CD4-positive, alpha-beta T cell (primary cell): ENCODE measurements at places on chromosomes 4 and X. TPM values are rescaled to one million over a fixed set of nuclear protein-coding genes. Genes with fewer than 3 reads are reported as not detected.

DNA sequence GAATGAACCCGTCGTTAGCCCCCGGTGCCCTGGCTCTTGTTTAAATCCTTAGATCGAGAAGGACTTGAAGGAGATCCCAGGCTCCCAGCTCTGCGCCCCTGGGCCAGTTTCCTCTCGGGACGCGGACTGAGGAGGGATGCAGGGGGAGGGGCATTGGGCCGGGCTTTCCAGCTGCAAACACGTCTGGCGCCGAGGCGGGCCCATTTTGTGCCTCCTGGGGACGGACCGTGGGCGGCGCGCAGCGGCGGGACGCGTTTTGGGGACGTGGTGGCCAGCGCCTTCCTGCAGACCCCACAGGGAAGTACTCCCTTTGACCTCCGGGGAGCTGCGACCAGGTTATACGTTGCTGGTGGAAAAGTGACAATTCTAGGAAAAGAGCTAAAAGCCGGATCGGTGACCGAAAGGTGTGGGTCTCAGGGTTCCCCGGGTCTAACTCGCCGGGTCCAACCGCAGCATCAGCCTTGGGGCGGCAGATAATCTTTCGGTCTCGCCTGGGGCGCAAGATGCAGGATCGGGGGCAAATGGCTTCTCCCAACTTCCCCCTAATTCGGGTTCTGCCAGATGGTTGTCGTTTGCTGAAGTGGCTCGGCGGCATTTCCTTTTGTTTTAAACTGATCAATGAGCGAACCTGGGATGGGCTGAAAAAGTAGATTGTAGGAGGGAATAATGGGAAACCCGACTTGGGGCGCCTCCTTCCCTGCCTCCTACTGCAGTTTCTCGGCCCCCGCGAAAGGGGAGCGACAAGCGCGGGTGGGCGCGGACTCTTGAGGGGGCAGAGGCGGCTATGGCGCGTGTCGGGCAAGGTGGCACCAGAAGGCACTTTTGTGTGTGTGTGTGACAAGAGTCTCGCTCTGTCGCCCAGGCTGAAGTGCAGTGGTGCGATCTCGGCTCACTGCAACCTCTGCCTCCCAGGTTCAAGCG lies 2.9 kb downstream of the PDGFRA start:
- H3K36me3 ChIP-seq: no peaks in the 10 kb centered on the region
- H3K4me1 ChIP-seq: peaks cover 44% of the 10 kb centered on the region
- DNase-seq: no peak
- peaks cover 60% of the 10 kb centered on the region for H3K27me3 ChIP-seq

The FUNDC1 gene
- total RNA-seq: 5.4 TPM

The XAGE1A gene
- total RNA-seq: not detected

DNA sequence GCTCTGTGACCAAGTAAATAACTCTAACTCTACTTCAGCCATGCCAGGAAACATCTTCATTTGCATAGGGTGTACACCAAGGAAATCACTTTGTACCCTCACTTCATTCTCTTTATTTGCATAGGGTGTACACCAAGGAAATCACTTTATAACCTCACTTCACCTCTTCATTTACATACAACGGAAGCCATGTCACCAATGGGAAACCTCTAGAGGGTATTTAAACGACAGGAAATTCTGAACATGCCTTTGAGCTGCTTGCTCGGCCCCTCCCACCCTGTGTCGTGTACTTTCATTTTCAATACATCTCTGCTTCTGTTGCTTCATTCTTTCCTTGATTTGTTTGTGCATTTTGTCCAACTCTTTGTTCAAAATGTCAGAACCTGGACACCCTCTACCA lies 848.1 kb upstream of the FRG1 start:
- no peak overlapping the region for H3K27ac ChIP-seq
- no peaks in the 10 kb centered on the region for H3K27me3 ChIP-seq
- H3K4me1 ChIP-seq: no peaks in the 10 kb centered on the region
- no peak for DNase-seq
- H3K4me3 ChIP-seq: no peak overlapping the region
- H3K36me3 ChIP-seq: no peaks in the 10 kb centered on the region

The DOK7 gene
- total RNA-seq: not detected

- no peak for DNase-seq
- H3K36me3 ChIP-seq: no peaks in the 10 kb centered on the region
- peaks cover 83% of the 10 kb centered on the region for H3K27me3 ChIP-seq
- H3K27ac ChIP-seq: no peak overlapping the region
Measured at GRCh38 chr4:84496706-84497503, 2.2 kb downstream of the NKX6-1 start.

DNA sequence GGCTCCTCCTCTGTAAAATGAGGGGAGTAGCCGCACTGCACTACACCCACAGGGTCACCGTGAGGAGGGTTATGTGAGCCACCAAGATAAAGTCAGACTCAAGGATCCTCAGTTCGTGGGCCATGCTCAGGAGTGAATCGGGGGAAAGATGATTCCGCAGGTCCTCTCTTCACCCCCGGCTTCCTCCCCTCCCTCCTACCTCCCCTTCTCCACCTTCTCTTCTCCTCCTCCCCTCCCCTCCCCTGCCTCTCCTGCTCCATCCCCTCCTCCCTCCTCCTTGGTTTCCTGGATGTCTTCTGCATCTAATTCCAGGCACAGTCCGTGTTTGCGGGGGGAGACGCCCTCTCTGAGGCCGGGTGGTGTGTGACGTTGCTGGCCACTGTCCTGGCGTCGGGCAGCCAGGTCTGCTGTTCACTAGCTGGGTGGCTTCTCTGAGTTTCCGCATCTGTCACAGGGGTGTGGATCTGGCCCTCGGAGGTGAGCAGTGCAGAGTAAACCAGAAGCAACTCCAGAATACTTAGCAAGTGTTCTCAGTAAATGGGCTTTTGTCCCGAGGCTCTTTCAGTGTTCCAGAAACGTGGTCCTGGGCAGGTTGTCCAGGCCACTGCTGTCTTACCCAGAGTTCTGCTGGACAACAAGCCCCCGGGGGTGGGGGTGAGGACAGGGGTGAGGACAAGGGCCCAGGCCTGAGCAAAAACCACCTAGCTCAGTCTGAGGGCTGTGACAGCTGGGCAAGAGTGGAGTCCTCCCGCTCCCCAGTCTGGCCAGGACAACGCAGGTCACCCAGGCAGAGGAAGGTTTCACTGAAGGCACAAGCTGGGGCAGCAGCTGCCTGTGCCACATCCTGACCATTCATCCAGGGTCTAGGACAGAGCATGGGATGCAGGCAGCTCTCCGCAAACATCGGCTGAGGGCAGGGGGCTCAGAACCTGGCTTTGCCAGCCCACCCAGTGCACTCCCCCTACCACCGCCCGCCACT lies 92.4 kb downstream of the PPP2R2C start:
- no peaks in the 10 kb centered on the region for H3K36me3 ChIP-seq
- no peak overlapping the region for H3K4me3 ChIP-seq
- no peak for DNase-seq
- H3K27me3 ChIP-seq: peaks cover 3% of the 10 kb centered on the region
- no peak overlapping the region for H3K27ac ChIP-seq

- no peak overlapping the region for H3K27ac ChIP-seq
- peaks cover 40% of the 10 kb centered on the region for H3K4me1 ChIP-seq
- no peak for DNase-seq
- no peak overlapping the region for H3K4me3 ChIP-seq
- no peaks in the 10 kb centered on the region for H3K36me3 ChIP-seq
- peaks cover 9% of the 10 kb centered on the region for H3K27me3 ChIP-seq
Measured at GRCh38 chr4:56650262-56651055, 30.6 kb downstream of the HOPX start.

The TENM3 gene
- total RNA-seq: not detected

DNA sequence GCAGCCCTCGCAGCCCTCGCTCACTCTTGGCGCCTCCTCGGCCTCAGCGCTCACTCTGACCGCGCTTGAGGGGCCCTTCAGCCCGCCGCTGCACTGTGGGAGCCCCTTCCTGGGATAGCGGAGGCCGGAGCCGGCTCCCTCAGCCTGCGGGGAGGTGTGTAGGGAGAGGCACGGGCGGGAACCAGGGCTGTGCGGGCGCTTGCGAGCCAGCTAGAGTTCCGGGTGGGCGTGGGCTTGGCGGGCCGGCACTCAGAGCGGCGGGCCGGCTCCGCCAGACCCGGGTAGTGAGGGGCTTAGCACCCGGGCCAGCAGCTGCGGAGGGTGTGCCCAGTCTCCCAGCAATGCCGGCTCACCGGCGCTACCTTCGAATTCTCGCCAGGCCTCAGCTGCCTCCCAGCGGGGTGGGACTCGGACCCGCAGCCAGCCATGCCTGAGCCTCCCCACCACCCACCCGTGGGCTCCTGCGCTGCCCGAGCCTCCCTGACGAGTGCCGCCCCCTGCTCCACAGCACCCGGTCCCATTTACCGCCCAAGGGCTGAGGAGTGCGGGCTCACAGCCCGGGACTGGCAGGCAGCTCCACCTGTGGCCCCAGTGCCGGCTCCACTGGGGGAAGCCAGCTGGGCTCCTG lies 1.4 kb upstream of the AADAT start:
- no peak overlapping the region for H3K4me3 ChIP-seq
- peaks cover 9% of the 10 kb centered on the region for H3K27me3 ChIP-seq
- H3K4me1 ChIP-seq: peaks cover 6% of the 10 kb centered on the region
- H3K36me3 ChIP-seq: no peaks in the 10 kb centered on the region
- DNase-seq: no peak

DNA sequence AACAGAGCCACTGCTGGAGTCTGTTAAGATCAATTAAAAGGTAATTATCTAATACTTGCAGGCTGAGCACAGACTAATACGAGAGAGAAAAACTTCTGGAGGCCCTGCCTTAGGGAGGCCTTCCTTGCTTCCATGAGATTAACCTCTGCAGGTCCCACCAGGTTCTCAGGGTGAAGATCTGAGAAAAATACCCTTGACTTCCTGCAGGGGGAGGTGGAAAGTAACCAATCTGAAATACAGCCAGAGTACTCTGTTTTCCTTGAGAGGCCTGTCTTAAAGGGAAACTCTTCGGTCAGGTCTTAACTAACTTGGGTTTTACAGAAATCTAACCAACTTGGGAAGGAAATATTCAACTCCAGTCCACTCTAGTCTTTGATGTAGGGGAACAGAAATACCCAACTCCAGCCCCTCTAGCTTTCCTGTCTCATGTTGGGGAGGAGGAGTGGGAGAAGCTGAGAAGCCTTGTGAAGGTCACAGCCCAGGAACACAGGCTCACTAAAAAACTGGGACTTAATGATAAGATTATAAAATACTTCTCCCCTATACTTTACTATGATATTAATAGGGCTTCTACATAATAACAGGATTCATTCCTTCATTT lies 77.1 kb downstream of the TBCK start:
- DNase-seq: no peak
- no peak overlapping the region for H3K4me3 ChIP-seq
- H3K27me3 ChIP-seq: no peaks in the 10 kb centered on the region
- H3K4me1 ChIP-seq: no peaks in the 10 kb centered on the region
- H3K27ac ChIP-seq: no peak overlapping the region

The EDA2R gene
- not detected for total RNA-seq

- DNase-seq: no peak
- no peak overlapping the region for H3K27ac ChIP-seq
- no peaks in the 10 kb centered on the region for H3K36me3 ChIP-seq
- no peaks in the 10 kb centered on the region for H3K4me1 ChIP-seq
- H3K27me3 ChIP-seq: no peaks in the 10 kb centered on the region
Measured at GRCh38 chr4:136713140-136713539, 819.2 kb downstream of the PCDH18 start.

The LRIT3 gene
- total RNA-seq: not detected

The TCP11X2 gene
- not detected for total RNA-seq

GRCh38 chrX:145949056-145949455 lies 131.4 kb downstream of the SLITRK2 start:
- no peaks in the 10 kb centered on the region for H3K27me3 ChIP-seq
- H3K4me3 ChIP-seq: no peak overlapping the region
- H3K27ac ChIP-seq: no peak overlapping the region

GRCh38 chr4:175394208-175394607 lies 417.9 kb downstream of the GPM6A start:
- no peaks in the 10 kb centered on the region for H3K4me1 ChIP-seq
- no peaks in the 10 kb centered on the region for H3K27me3 ChIP-seq
- H3K36me3 ChIP-seq: no peaks in the 10 kb centered on the region

DNA sequence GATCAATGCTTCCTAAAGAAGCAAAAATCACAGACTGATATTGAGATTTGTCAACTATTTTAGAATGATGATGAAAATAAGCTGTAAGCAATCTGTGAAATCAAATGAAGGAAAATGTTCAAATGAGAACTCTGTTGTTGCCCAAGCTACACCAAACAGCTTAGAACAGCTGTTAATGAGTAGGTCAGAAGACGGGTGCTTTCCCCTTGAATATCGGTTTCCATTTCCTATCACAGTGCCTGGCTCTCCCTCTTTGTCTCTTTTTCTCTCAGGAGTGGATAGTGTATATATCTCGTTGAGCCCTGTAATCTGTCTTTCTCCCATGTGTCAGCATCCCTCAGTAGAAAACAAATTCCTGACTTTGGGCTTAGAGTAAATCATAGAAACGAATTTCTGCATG lies 1592.9 kb upstream of the TENM3 start:
- no peak for DNase-seq
- no peaks in the 10 kb centered on the region for H3K36me3 ChIP-seq
- H3K4me1 ChIP-seq: no peaks in the 10 kb centered on the region
- no peak overlapping the region for H3K27ac ChIP-seq

- no peaks in the 10 kb centered on the region for H3K27me3 ChIP-seq
- H3K27ac ChIP-seq: no peak overlapping the region
- DNase-seq: no peak
- no peak overlapping the region for H3K4me3 ChIP-seq
- no peaks in the 10 kb centered on the region for H3K36me3 ChIP-seq
Measured at GRCh38 chr4:189050643-189051042, 890.0 kb upstream of the FRG1 start.

GRCh38 chrX:108001218-108001814 lies 19.1 kb upstream of the TEX13B start:
- peaks cover 6% of the 10 kb centered on the region for H3K4me1 ChIP-seq
- DNase-seq: peak; percentile 39
- no peak overlapping the region for H3K4me3 ChIP-seq
- no peaks in the 10 kb centered on the region for H3K36me3 ChIP-seq
- no peaks in the 10 kb centered on the region for H3K27me3 ChIP-seq
- H3K27ac ChIP-seq: no peak overlapping the region

The MAMLD1 gene
- total RNA-seq: 0.45 TPM

DNA sequence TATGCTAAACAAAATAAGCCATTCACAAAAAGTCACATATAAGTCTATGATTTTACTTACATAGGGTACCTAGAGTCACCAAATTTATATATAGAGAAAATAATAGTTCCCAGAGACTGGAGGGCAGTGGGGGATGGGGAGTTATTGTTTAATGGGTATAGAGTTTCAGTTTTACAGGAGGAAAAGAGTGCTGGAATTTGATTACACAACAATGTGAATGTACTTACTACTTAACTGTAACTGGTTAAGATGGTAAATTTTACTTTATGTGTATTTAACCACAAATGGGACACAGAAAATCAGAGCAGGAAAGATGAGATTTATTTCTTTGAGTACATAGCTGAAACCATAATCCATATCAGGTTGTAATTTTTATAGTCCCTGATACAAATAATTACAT lies 144.4 kb downstream of the TMA16 start:
- no peak overlapping the region for H3K27ac ChIP-seq
- DNase-seq: no peak
- H3K36me3 ChIP-seq: no peaks in the 10 kb centered on the region
- H3K27me3 ChIP-seq: no peaks in the 10 kb centered on the region
- H3K4me3 ChIP-seq: no peak overlapping the region
- H3K4me1 ChIP-seq: no peaks in the 10 kb centered on the region

The MAGEA9B gene
- total RNA-seq: not detected
